Activated T-cell treated with anti-CD3 and anti-CD28 coated beads for 48 hours (primary cell): ENCODE measurements at places on chromosomes 12 and 14.

- no peak for DNase-seq
Observed at GRCh38 chr12:123951467-123951866, 21.2 kb downstream of the CCDC92 start.

DNA sequence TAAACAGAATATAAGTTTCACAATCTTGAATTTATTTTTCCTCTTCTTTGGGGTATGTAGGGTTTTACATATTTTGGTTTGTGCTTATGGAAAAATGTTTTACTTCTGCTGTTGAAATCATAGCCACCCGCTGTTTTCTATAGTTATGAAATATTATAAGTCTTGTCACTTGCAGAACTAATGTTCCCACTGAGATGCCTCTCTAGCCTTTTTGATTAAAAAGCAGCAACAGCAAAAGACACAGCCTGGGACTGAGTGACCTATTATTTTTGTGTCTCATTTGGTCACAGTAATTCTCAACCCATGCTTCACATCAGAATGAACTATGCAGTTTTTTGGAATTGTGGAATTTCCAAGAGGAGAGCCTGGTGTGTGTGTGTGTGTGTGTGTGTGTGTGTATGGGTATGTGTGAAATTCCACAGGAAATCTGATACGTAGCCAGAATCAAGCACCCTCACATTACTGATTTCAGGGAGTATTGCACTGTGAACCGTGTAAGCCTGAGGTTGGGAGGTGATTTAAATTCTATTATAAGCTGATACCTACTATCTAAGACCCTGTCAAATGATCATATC is 55.7 kb upstream of the FRMD6 start:
- DNase-seq = no peak

- no peak for DNase-seq
Observed at GRCh38 chr12:40947797-40948196, 240.3 kb upstream of the PDZRN4 start.

DNA sequence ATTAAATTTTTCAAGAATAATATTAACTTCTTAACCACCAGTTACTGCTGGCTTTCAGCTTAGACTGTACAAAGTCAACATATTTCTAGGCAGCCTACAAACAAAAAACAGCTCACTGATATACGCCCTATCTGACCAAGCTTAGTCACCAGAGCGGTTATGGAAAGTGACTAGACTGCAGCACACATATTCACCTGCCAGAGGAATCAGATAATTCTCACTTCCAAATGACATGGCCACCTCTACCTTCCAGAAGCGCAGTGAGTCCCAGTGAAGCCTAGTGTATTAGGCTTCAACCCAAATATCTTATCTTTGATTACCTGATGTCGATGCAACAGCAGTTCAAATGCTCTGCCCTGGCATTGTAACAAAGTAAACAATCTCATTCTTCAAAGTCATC is 8.5 kb downstream of the STXBP6 start:
- DNase-seq = no peak

DNA sequence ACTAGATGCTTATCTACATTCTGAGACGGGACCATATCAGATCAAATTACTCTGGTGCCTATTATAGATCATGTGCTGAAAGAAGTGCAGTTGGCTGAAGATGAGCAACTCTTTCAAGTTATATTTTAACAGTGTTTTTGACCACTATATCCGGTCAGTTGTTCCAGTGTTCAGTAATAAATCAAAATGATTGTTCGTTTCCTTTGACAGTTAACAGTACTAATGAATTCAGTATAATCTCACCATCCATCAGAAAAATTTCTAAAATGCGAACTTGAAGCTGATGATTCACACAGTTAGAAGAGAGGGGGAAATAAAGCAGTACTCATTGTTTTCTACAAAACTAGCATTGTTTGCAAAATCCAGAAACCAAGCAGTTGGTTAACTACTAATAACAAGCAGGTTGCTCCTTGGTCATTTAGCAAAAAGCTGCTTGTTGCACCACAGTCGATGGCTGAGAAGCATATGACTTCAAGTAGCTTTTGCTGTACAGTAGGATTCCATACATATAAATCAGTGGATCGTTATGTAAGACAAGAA is 2.3 kb downstream of the RPS6KA5 start:
- DNase-seq = no peak

- DNase-seq = no peak
Observed at GRCh38 chr14:53027041-53027440, 76.2 kb upstream of the FERMT2 start.

- peak; percentile 59 for DNase-seq
Observed at GRCh38 chr12:26126340-26127284, 1.8 kb upstream of the BHLHE41 start.

DNA sequence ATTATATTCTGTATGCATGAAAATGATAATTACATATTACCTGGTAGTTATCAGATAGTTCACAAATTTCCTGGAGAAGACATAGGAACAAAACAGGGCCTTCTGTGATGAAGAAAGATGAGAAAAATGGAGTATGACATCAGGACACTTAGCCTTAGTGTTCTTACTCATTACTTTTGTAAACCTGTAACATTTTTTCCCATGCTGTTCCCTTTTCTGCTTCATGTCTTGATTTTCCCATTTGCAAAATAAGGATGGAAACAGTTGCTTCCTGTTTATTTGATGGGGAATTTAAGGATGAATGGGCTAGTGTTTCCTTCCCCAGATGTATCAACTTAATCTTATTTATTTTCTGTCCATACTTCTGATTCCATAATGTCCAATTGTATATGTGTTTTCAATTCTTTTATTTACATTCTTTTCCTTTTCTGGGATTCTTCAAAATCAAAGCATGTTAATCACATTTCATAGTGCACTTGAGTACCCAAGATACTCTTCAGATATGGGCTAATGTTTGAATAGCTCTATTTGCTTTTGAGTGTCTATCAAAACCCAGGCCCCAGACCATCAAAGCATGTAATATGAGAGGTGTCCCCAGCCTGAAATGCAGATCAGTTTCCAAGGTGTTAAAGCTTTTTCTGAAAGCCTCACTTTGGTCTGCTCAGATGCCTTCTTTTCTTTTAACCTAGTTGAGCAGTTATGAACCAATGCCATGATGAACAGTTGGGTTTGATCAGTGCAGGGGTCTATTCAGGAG is 260.5 kb downstream of the RAD51B start:
- no peak for DNase-seq

GRCh38 chr12:45357539-45358417 is 141.9 kb downstream of the ANO6 start:
- DNase-seq = no peak

DNA sequence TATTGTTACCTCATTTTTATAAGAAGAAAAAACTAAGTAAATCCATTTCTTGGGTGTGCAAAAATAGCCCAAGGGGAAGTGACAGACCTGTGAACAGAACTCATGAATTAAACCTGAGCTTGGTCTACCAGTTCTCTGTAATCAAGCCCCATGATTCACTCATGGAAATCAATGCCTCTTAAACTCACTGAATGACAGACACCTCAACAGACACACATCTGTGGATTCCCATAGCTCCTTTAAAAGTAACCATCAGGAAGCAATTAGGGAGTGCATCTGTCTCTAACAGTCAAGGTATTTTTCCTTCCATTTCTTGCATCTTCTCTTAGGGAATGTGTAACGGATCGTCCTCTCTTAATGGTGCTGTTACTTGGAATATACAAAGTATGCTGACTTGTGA is 215.0 kb upstream of the EEA1 start:
- DNase-seq = no peak

DNA sequence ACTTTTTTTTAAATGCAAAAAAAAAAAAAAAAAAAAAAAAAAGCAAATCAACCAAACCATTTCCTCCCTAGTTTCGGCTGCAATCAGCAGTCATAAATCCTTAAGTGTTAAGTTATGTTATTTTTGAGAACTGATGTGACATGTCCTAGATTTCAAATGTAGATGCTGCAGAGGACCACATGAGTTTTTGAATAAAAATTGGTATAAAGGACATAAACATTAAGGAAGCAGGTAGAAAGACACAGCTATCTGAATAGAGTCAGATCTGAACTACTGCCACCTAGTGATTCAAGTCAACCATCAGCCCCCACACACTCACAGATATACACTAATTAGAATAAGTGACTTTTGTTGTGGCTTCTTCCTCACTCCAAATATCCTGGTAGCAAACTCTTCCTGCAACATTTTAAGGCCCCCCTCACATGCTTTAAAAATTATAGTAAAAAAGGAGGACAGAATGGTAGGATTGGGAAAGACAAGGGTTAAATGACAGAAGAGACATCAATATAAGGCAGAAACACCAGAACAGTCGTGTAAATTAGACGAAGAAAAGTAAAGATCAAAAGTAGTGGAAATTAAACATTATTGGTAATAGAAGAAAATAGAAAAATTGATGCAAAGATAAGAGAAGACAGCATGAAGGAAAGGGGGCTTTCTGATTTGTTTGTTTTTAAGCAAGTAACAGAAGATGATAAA is 394.5 kb upstream of the ATP2B1 start:
- no peak for DNase-seq

- no peak for DNase-seq
Observed at GRCh38 chr14:99854831-99855230, 61.6 kb downstream of the EML1 start.

DNA sequence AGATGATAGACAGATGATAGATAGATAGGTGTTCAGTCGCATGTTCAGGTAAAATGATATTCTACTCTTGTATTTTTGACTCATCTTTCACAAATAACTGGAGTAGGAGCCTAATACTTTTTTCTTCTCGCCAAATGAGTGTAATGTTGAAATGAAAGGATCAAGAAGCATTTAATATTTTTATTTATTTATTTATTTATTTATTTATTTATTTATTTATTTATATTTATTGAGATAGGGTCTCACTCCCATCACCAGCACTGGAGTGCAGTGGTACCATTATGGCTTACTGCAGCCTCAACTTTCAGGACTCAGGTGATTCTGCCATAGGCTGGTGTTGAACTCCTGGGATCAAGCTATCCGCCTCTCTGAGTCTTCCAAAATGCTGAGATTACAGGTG is 298.8 kb downstream of the KCNC2 start:
- DNase-seq = no peak

GRCh38 chr12:91139286-91139685 is 28.0 kb upstream of the LUM start:
- no peak for DNase-seq

- DNase-seq = no peak
Observed at GRCh38 chr12:6539314-6539682, 5.0 kb downstream of the GAPDH start.

- no peak for DNase-seq
Observed at GRCh38 chr12:63362791-63363190, 211.8 kb upstream of the AVPR1A start.

DNA sequence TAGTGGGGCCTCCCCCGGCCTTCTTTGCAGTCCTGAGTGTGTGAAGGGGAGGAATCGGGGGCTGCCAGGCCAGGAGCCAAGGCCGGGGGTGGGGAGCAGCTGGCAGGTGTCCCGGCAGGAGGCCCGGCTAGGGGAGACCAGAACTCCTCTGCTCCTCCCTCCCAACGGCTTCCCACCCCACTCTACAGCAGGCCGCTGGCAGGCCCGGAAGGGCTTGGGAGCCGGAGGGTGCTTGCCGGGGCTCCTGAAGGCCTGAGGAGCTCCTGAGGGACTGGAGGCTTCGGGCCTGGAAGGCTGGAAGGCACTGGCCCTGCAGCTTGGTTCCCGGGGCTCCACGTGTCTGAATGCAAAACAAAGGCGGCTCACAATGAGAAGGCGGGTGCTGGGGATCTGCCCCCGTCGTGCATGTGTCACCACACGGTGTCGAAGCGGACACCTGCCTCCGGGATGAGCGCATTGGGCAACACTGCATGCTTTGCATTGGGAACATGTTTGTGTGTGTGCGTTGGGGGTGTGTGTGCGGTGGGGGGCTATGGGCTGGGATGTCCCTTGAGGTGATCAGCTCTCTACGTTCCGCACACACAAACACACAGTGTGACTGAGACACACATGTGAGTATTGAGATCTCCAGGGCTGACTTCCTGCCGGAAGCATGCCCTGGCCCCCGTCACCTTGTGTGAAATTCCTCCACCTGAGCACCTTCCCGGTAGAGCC is 30.9 kb upstream of the ANKRD9 start:
- no peak for DNase-seq

DNA sequence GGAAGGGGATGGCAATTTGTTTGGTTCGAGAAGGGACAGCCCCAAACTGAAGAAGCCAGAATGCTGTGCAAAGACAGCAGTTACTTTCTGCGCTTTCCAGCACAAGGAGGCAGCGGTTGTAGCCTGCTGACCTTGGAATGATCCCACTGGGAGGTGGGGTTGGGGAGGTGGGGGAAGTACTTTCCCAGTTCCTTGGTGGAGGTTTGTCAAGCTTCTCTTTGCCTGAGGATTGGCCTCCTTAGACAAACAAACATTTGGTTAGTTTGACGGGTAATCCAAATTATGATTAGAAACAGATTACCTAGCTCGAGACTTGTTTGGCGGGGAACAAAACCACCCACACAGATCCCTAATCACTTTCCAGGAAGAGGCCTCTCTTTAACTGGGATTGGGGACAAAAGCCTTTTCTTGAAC is 79.1 kb upstream of the EGLN3 start:
- DNase-seq = no peak

- DNase-seq = no peak
Observed at GRCh38 chr14:93042968-93043940, 72.5 kb downstream of the ITPK1 start.

GRCh38 chr14:94484481-94484880 is 8.5 kb upstream of the SERPINA9 start:
- no peak for DNase-seq

GRCh38 chr14:34775342-34775741 is 60.9 kb upstream of the CFL2 start:
- no peak for DNase-seq

DNA sequence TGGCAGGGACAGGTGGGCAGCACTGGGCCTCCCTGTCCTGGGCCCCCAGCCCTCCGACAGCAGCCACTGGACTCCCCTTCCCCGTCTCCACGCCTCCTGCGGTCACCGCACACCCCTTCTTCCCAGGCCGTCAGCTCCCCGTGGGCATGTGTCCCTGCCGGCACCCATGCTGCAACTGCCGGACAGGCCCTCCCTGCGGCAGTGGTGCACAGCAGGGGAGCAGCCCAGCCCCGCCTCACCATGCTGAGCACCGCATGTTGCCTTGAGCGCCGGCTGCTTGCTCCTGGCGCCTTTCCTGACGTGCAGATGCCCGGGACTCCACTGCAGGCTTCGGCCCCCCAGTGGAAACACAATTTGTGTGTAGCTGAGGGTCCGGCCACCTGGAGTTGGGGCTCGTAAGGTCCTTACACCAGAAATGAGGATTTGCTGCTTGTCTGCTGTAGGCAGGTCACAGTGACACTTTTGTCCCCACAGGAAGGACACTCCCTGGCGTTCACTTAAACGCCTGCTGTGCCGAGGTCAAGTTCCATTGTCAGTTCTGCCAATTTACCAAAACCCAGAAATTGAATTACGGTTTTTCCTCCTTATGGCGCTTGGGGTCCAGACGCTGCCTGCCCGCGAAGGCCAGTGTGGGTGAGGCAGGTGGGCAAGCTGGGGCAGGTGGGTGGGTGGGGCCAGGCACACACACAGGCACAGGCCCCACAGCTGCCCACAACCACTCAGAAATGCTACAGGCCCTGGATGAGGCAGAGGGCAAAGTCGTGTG is 28.2 kb upstream of the MMP17 start:
- DNase-seq = no peak

DNA sequence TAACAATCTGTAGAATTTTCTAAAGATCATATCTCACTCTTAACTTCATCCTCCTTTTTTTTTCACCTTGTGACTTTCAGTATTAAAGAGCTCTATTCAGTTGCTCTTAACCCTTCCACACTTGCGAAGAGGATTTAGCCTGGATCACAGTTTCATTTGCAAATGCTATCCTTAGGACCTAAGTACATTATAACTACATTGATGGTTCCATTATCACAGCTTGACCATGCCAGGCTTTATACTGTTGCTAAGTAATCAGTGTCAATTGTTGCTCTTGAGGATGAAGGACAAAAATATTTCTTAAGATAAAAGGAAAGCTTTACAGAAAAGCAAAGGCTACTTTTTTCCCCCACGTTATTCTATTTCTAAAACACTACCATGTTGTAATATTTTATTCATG is 122.2 kb downstream of the PDZRN4 start:
- no peak for DNase-seq
